Transverse colon (tissue), 4 donors: ENCODE measurements at places on chromosomes 6 and 20.

GRCh38 chr6:16898640-16899396, 137.6 kb upstream of the ATXN1 start:
- no peak for DNase-seq

DNA sequence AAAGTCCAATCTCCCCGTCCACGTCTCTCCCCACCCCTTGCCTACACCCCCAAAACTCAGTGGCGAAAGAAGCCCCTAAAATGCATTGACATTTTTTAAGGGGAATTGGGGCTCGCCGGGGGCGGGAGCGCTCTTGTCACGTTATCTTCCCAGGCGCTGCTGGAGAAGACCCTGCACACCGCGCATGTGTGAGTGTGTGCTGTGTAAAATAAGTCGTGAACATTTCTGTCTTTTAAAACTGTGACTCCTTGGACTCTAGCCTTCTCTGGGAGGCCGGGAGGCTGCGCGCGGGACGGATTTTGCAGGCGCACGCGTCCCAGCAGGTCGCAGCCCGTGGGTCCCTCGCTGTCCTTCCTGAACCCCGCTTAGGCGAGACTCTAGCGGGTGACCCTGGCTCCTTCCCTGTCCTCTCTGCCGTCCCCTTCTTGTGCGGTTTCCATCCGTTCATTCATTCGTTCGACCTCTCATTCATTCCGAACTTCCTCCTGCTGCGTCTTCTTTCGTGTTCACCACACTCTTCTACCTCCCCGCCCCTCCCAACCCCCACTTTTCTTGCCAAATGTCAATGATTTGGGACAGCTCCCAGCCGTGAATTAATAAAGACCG, 2.2 kb downstream of the NRN1 start:
- DNase-seq = no peak

- no peak for DNase-seq
Observed at GRCh38 chr6:20458027-20458894, 56.6 kb downstream of the E2F3 start.

- DNase-seq = no peak
Observed at GRCh38 chr6:111971866-111972532, 81.9 kb upstream of the CCN6 start.

GRCh38 chr20:59253779-59254319, 46.6 kb upstream of the EDN3 start:
- DNase-seq = peak; percentile 12
